ENCODE measurements at places on chromosomes 11 and 22. TPM values are rescaled to one million over a fixed set of nuclear protein-coding genes. Genes with fewer than 3 reads are reported as not detected.

NAALADL1 gene
- total RNA-seq, result 24.4 TPM

SCN3B gene
- 1.2 TPM for total RNA-seq

ZW10 gene
- total RNA-seq, result 12.5 TPM

OR10A2 gene
- not detected for total RNA-seq

SMIM35 gene
- 0.97 TPM for total RNA-seq

PHOX2A gene
- not detected for total RNA-seq

GAB4 gene
- total RNA-seq, result not detected

DKK3 gene
- 86.8 TPM for total RNA-seq

FOXR1 gene
- total RNA-seq, result not detected

GPR83 gene
- total RNA-seq, result not detected

MRGPRD gene
- not detected for total RNA-seq

EPS8L2 gene
- 8.4 TPM for total RNA-seq

ANO5 gene
- 4.0 TPM for total RNA-seq

RBX1 gene
- total RNA-seq, result 40.1 TPM

ABTB2 gene
- 2.5 TPM for total RNA-seq

TBX10 gene
- total RNA-seq, result not detected

BID gene
- 45.4 TPM for total RNA-seq

BDNF gene
- not detected for total RNA-seq

KDM4D gene
- total RNA-seq, result 2.8 TPM

YAP1 gene
- 37.3 TPM for total RNA-seq

GAS2L1 gene
- 13.8 TPM for total RNA-seq

CFAP300 gene
- not detected for total RNA-seq

ACTN3 gene
- 0.21 TPM for total RNA-seq

KRTAP5-1 gene
- total RNA-seq, result not detected

MMP11 gene
- total RNA-seq, result 4.2 TPM

APOBEC3H gene
- total RNA-seq, result 3.8 TPM

JOSD1 gene
- total RNA-seq, result 36.4 TPM

MIOX gene
- total RNA-seq, result 2.2 TPM

LYVE1 gene
- 250 TPM for total RNA-seq

LRFN4 gene
- 6.7 TPM for total RNA-seq

SLC22A9 gene
- not detected for total RNA-seq

APOL3 gene
- total RNA-seq, result 143 TPM

CCDC188 gene
- 1.8 TPM for total RNA-seq

Data from spleen (tissue), 13 donors.